CD4-positive, alpha-beta T cell treated with Interleukin-15 for 1 hour (primary cell): ENCODE measurements at places on chromosomes 16 and 17.

DNA sequence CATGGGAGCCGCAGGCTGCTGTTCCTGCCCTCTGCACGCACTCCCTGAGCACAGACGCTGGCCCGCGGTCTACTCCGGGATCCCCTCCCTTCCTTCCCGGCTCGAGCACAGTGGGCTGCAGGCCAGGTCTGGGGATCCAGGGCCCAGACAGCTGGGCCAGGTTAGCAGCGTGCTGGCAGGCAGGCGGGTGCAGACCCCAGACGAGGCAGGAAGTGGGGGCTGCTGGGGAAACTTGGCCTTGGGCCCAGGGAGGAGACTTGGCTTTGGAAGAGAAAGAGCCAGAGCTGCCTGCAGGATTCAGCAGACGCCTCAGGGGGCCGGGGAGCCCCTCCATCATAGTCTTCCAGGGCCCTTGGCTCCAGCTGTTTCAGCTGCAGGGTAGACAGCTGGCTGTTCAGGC, 30.2 kb upstream of the ABCC3 start:
- no peak for DNase-seq

- no peak for DNase-seq
Observed at GRCh38 chr17:80071116-80071841, 30.1 kb upstream of the GAA start.

DNA sequence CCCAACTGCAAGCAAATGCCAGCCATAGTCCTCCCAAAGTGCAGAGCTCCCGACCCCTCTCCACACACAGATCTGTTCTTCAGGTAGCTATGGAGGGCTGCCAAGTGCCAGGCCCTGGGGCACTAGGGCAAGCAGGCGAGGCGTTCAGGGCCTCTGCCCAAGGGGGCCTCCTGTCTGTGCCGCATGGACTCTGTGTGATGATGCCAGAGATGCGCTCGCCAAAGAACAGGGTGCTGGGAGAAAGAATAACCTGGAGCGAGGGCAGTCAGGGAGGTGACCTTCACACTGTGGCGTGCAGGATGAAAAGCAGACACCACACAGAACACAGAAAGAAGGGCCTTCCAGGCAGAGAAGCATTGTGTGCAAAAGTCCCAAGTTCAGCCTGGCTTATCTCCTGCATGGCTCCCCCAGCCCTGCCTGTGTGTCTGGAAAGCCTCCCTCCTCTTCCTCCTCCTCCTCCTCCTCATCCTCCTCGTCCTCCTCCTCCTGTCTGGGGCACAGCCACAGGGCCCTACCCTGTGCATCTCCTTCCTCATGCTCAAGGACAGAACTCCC, 44.2 kb downstream of the PEMT start:
- no peak for DNase-seq

GRCh38 chr16:67613808-67614207, 31.1 kb upstream of the CARMIL2 start:
- no peak for DNase-seq

DNA sequence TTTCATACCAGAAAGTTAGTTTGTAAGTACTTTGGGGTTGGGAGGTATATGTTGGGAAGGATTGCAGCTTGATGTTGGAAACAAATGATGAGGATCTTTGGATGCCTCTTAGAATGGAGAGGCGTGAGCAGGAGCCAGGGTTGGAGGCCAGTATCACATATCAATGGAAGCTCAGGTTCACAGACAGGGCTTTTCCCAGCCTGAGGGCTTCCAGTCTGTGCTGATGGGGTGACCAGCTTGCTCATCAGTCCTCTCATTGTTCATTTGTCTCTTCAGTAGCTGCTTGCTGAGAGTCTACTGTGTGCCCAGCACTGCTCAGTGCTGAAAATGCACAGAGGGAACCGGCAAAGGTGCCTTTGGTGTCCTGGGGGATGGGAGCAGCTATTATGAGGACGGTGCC, 5.8 kb downstream of the DNAAF1 start:
- no peak for DNase-seq

- DNase-seq, result no peak
Observed at GRCh38 chr16:82630688-82631087, 3.9 kb downstream of the CDH13 start.
